ENCODE measurements at places on chromosomes 7 and 10.
A peak's percentile ranks its signal among the peaks of the same experiment; 100 is the strongest.

DNA sequence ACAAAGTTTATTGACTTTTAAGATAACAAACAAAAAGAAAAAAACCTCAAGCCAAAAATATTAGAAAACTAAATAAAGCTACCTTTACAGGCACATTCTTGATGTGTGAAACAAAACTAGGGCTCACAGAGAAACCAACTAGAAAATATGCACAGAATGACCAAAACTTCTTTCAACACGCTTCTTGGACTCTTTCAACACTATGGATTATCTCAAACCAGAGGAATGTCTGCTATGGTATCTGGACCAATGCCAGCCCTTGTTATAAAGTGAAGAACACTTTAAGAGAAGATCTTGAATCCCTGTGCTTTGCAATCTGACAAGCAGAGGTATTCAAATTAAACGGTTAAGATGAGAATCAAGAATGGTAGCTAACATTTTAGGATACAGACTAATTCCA lies 76.6 kb downstream of the DNAJC1 start:
- DNase-seq = no peak
- no peaks in the 10 kb centered on the region for H3K36me3 ChIP-seq
- H3K27me3 ChIP-seq = no peaks in the 10 kb centered on the region
- H3K27ac ChIP-seq = no peak overlapping the region
- H3K4me3 ChIP-seq = no peak overlapping the region

- no peaks in the 10 kb centered on the region for H3K36me3 ChIP-seq
- H3K4me3 ChIP-seq = no peak overlapping the region
Measured at GRCh38 chr10:25813511-25813910, 120.5 kb upstream of the MYO3A start.

GRCh38 chr10:33353853-33354252 lies 19.4 kb upstream of the NRP1 start:
- no peak overlapping the region for H3K27ac ChIP-seq
- no peaks in the 10 kb centered on the region for H3K4me1 ChIP-seq
- no peak for DNase-seq
- H3K36me3 ChIP-seq = no peaks in the 10 kb centered on the region
- H3K27me3 ChIP-seq = no peaks in the 10 kb centered on the region

DNA sequence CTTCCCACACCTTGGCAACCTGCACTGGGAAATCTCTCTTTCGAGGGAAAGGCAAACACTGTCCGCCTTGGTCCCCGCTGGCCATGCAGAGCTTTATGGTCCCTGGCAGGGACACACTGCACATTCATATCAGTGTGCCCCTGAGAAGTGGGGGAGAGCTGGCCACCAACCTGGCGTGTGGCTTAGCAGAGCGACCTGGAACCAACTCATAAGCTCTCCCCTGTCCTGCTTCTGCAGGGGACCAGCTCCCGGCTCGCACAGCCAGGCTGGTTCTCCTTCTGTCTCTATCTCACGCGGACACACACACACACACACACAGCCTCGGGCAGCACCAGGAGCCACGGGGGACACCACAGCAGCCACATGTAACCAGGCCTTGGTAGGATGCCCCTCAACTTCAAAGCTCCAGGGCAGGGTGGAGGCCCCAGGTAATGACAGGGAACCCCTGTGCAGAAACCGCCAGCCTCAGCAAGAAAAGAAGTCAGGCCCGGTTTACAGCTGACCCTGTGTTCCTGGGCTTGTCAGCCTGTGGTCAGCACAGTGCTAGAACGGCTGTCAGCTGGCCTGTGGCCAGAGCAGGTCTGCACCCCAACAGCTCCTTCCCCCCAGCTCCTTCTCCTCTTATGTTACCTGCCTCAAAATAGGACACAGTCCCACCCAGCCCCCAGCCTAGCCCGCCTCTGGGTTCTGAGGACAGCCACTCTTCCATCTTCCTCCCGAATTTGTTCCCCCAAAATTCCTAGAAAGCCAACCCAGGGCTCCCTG lies 69.3 kb downstream of the OAT start:
- no peak overlapping the region for H3K27ac ChIP-seq
- H3K4me1 ChIP-seq = peaks cover 23% of the 10 kb centered on the region
- H3K4me3 ChIP-seq = no peak overlapping the region
- H3K27me3 ChIP-seq = no peaks in the 10 kb centered on the region

GRCh38 chr7:122886357-122887081 lies at the start of gene CADPS2:
CADPS2 (minus strand) TSS chr7:122886460; CDS start chr7:122886337, 123 bp downstream.
- H3K36me3 ChIP-seq = no peaks in the 10 kb centered on the region
- peak; percentile 49 for DNase-seq
- peak within 1 kb of the TSS; percentile 87 for H3K27ac ChIP-seq
- H3K4me3 ChIP-seq = peak within 1 kb of the TSS; percentile 95
- no peaks in the 10 kb centered on the region for H3K27me3 ChIP-seq
- H3K4me1 ChIP-seq = peaks cover 23% of the 10 kb centered on the region

DNA sequence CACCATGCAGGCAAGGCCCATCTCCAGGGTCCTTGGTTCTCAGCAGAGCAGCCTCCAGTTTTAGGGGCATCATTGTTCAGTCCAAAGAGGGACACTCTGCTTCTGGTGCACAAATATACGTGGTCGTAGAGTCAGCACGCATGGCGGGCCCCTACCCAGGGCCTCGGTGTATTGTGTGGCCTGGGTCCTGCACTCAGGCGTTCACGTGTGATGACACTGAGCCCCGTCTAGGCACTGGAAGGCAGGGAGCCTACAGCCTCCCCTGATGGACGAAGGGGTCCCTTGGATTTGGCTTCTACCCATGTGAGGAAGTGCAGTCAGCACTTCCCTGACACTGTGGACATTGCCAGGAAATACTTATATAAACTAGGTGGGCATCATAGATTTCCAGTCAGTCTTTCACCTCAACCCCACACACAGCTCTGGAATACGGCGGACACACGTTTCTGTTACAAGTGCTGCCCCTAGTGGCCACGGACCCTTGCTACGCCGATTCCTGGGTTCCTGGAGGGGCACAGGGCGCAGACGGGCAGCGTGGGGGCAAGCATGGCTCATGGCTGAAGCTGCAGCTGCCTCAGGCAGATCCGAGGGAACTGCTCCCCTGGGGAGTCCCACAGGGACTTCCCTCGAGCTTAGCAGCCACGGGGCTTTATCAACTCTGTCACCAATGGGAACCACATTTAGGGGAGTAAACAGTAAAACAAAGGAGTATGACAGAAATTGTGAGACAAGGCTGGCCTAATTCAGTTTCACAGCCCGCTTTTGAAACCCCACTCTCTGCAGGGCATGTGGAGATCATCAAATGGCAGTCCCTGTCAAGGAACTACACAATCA lies 25.4 kb downstream of the AIFM2 start:
- H3K4me3 ChIP-seq = no peak overlapping the region
- no peak for DNase-seq
- no peaks in the 10 kb centered on the region for H3K4me1 ChIP-seq
- H3K27me3 ChIP-seq = no peaks in the 10 kb centered on the region

DNA sequence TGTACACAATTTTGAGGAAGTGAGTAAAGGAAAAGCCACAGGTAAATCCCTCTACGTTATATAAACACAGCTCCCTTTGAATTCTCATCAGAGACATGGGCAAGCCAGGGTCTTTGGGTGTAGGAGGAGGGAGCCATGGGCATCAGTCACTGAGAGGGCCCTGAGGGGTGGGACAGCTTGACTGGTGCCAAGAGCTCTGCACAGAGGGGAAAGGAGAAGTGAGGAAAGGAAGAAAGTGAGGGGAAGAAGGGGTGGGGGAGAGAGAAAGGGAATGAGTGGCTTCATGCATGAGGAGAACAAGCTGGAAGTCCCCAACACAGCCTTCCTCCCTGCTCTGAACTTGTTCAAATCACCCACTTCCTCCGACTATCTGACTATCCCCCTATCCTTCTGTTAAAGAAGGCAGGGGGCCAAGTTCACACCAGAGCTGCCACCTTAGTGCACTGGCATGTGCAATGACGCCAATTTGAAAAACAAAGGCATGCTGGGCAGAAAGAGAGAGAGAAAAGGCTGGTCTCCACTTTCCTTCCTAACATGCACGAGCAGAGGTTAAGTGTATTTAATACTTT lies 16.4 kb upstream of the RNF148 start:
- H3K36me3 ChIP-seq = no peaks in the 10 kb centered on the region
- no peaks in the 10 kb centered on the region for H3K27me3 ChIP-seq
- no peak for DNase-seq
- H3K4me1 ChIP-seq = no peaks in the 10 kb centered on the region

- no peak overlapping the region for H3K27ac ChIP-seq
- peaks cover 3% of the 10 kb centered on the region for H3K4me1 ChIP-seq
- no peak overlapping the region for H3K4me3 ChIP-seq
- no peaks in the 10 kb centered on the region for H3K27me3 ChIP-seq
Measured at GRCh38 chr10:30007406-30007805, 52.0 kb downstream of the JCAD start.

DNA sequence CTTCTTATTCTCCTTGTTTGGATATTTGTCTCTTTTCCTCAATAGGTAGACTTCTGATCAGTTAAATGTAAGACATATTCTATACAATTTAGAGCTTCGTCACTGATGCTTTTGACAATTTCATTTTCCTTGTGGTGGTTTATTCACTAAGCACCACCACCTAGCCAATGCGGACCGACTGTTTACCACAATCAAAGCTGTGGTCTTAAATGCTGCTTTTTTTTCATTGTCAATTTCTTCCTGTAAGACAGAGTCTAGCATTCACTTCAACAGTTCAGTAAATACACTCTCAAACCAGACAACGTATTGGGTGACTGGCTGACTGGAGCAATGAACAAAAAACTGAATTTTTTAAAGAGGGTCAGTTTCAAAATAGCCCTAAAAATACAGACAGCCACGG lies 239.0 kb downstream of the DNAJB6 start:
- H3K36me3 ChIP-seq = no peaks in the 10 kb centered on the region
- no peak overlapping the region for H3K27ac ChIP-seq
- no peak overlapping the region for H3K4me3 ChIP-seq

GRCh38 chr7:27576360-27576944 lies 86.2 kb downstream of the HIBADH start:
- no peaks in the 10 kb centered on the region for H3K36me3 ChIP-seq
- no peak overlapping the region for H3K4me3 ChIP-seq
- no peak for DNase-seq
- no peak overlapping the region for H3K27ac ChIP-seq

- DNase-seq = no peak
- H3K36me3 ChIP-seq = no peaks in the 10 kb centered on the region
- peak overlapping the region; percentile 53 for H3K4me3 ChIP-seq
Measured at GRCh38 chr7:28474282-28474638, 61.9 kb downstream of the CREB5 start.

DNA sequence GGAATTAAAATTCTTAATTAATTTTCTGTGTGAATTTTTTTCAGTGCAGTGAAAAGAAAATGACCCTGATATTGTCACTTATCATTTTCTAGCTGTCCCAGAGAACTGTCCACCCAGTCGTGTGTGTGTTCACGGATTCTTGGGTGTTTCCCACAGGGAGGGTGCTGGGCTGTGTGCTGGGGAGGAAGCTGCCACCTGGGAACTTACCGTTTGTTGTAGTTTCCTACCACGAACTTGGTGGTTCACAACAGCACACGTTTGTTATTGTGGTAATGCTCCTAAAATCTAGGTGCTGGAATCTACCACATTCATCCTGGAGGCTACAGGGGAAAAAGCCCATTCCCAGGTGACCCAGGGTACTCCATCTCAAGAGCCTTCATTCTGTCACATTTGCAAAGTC lies 276.1 kb downstream of the GLRX3 start:
- H3K4me3 ChIP-seq = no peak overlapping the region
- H3K27me3 ChIP-seq = no peaks in the 10 kb centered on the region
- no peak for DNase-seq
- H3K4me1 ChIP-seq = no peaks in the 10 kb centered on the region
- no peak overlapping the region for H3K27ac ChIP-seq

- H3K27me3 ChIP-seq = no peaks in the 10 kb centered on the region
- DNase-seq = no peak
- H3K4me1 ChIP-seq = no peaks in the 10 kb centered on the region
- H3K27ac ChIP-seq = no peak overlapping the region
- H3K36me3 ChIP-seq = no peaks in the 10 kb centered on the region
- H3K4me3 ChIP-seq = no peak overlapping the region
Measured at GRCh38 chr10:131514454-131514853, 202.9 kb upstream of the TCERG1L start.

DNA sequence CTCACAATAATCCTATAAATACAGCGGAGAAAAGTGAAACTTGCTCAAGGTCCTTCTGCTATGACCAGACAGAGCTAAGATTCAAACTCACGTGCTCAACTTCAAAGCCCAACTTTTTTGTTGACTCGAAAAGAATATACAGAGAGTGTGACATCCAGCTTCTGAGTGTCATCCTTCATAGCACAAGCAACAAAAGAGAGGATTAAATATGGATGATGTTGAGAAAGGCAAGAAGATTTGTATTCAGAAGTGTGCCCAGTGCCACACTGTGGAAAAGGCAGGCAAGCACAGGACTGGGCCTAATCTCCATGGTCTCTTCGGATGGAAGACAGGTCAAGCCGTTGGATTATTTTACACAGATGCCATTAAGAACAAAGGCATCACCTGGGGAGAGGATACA lies 2.1 kb upstream of the FAM3C start:
- H3K27ac ChIP-seq = no peak overlapping the region
- H3K36me3 ChIP-seq = no peaks in the 10 kb centered on the region
- peaks cover 13% of the 10 kb centered on the region for H3K4me1 ChIP-seq
- DNase-seq = no peak
- no peak overlapping the region for H3K4me3 ChIP-seq
- H3K27me3 ChIP-seq = no peaks in the 10 kb centered on the region

DNA sequence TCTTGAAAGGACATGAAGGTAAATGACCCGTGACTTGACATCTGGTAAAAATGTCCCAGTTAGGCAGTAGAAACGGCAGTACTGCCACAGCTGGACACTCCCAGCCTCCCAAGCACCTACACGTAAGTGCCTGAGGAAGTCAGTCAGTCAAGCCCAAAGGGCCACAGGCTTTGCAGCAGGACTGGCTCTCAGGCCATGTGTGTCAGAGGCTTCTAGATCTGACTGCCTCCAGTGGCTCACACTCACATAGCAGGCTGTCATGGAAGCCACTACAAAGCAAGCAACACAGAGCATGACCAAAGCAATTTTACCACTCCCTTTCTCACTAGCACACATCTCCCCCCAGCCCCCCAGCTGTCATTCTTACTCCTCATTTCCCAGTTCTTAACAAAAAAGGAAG lies 17.8 kb upstream of the CCNJ start:
- no peak overlapping the region for H3K27ac ChIP-seq
- no peaks in the 10 kb centered on the region for H3K36me3 ChIP-seq
- H3K4me1 ChIP-seq = no peaks in the 10 kb centered on the region
- DNase-seq = no peak
- no peak overlapping the region for H3K4me3 ChIP-seq

DNA sequence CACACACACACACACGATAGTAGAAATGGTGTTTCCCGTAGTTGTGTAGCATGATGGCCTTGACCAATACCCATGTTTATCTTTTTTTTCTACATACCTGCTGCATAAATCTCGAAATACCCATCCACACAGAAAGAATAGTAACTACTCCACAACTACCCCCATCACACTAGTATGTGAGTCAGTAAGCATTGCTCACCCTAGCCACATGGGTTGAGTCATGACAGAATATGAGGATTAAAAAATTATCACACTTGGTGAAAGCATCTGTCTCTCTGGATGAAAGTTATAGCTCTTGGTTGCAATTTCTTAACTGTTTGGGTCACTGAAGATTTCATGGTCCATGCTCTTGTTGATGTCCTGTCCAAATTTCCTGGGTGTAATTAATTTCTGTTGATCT lies 103.4 kb upstream of the MDFIC start:
- H3K27me3 ChIP-seq = no peaks in the 10 kb centered on the region
- H3K27ac ChIP-seq = no peak overlapping the region
- no peaks in the 10 kb centered on the region for H3K36me3 ChIP-seq
- H3K4me1 ChIP-seq = peaks cover 10% of the 10 kb centered on the region
- DNase-seq = no peak
- no peak overlapping the region for H3K4me3 ChIP-seq
